Neural cell (in vitro differentiated cells): ENCODE measurements at places on chromosomes 13 and 19. TPM values are rescaled to one million over a fixed set of nuclear protein-coding genes. Genes with fewer than 3 reads are reported as not detected.

The ZNF582 gene
- 7.5 and 14.6 TPM in 2 replicates for polyA plus RNA-seq

The SCAF1 gene
- polyA plus RNA-seq = 11.9 and 12.8 TPM in 2 replicates

The CYTH2 gene
- polyA plus RNA-seq = 314 and 397 TPM in 2 replicates

The GRIN3B gene
- polyA plus RNA-seq = 0.46 and 5.0 TPM in 2 replicates

The CYP2A6 gene
- polyA plus RNA-seq = not detected in 2 replicates

The JSRP1 gene
- polyA plus RNA-seq = 1.3 and 1.4 TPM in 2 replicates

The EID2B gene
- 32.6 and 36.5 TPM in 2 replicates for polyA plus RNA-seq

The ZNF600 gene
- 0.59 TPM in 1 of 2 replicates, not detected in the other for polyA plus RNA-seq
